ENCODE measurements at places on chromosomes 5 and 9.

- no peak for DNase-seq
Measured at GRCh38 chr9:109709866-109710265, 70.1 kb upstream of the PALM2AKAP2 start.

DNA sequence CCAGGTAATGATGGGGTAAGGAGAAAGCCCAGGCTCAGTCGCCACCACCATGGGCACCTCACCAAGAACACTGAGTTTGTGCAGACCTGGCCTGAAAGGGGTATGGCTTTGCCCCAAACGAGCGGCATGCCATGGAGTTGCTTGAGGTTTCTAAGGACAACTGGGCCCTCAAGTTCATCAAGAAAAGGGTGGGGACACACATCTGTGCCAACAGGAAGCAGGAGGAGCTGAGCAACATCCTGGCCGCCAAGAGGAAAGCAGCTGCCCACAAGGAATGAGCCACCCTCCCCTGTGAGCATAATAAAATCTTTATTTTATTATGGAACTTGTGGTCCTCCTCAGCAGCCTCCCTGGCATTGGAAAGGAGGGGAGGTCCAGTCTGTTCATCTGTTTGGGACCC is 23.8 kb downstream of the CD14 start:
- no peak for DNase-seq

- no peak for DNase-seq
Measured at GRCh38 chr5:14286574-14287421, 143.7 kb downstream of the TRIO start.

GRCh38 chr9:7976167-7976755 is 176.7 kb upstream of the DMAC1 start:
- peak; percentile 51 for DNase-seq

DNA sequence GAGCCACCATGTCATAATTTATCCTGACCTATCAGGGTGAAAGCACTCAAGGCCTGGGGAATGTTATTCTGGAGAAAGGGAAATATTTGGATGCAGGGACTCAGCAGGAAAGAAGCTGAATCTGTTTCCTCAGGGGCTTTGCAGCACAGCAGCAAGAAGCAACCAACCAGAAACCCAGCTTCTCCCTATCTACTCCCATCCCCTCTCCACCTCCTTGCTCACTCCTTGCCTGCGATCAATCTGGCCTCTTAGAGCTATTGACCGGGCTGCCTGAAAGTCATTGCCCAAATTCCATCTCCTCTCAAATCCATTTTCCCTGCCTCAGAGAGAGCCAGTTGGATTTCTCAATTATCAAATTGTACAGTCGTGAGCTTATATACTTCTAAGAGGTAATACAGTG is 542.0 kb upstream of the TRPC7 start:
- DNase-seq, result no peak

- DNase-seq, result no peak
Measured at GRCh38 chr5:171295801-171296200, 13.2 kb upstream of the TLX3 start.

- no peak for DNase-seq
Measured at GRCh38 chr9:104774132-104774531, 10.2 kb downstream of the NIPSNAP3B start.

DNA sequence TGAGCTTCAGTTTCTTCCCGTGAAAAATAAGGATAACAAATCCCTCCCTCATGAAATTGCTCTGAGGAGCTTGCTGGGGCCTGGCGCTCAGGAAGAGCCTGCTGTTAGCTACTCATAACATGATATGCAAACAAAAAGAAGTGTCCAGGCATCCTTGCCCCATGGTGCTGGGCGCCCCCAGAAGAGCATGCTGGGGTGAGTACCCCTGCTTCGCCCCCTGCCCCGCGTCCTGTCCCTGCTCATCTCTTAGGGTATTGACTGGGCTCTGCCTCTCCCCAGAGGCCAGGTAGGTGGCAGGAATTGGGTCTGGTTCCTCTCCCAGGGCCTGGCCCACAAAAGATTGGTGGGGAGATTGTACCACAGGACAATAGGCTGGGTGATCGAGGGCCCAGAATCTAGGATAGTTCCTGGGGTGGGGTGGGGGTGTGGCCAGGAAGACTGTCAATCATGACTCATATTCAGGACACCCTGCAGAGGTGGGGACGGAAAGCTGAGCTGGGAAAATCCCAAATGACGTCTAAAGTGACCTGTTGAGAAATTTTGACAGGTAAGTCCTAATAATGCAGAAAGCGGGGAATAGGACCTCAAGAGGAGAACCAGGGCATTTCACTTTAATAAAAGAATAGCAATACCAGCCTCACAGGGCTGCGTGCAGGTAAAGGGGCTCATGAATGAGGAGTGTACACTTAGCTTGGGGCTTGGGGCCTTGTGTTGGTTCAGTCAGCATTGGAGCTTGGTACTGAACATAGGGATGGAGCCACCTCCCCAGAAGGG is 8.9 kb downstream of the PITX1 start:
- no peak for DNase-seq

DNA sequence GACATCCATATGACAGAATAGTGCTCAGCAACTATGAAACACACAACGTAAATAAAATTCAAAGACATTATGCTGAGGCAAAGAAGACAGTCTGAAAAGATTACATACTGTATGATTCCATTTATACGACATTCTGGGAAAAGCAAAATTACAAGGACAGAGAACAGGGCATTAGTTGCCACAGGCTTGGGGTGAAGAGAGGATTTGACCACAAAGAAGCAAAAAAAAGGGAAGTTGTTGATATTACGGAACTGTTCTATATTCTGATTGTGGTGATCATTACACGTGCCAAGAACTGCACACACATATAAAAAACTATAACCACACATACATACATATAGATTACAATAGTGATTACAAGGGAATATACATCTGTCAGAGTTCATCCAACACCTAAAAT is 24.1 kb downstream of the CDK5RAP2 start:
- DNase-seq, result no peak

DNA sequence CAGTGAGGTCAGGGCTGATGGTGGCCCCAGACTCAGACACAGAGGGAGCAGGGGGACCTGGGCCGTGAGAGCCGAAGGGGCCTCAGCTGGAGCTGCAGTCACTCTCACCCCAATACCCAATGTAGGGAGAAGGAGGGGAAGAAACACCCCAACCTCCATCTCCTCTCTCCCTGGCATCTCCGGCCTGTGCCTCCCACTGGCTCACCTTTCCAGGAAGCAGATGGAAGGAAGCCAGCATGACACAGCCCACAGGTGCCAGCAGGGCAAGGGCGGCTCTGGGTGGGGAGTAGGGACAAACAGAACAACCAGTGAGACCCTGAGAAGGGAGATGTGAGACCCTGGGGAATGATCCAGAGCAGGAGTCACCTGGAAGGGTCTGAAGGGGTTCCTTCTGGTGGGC is 3.0 kb upstream of the CRB2 start:
- no peak for DNase-seq

DNA sequence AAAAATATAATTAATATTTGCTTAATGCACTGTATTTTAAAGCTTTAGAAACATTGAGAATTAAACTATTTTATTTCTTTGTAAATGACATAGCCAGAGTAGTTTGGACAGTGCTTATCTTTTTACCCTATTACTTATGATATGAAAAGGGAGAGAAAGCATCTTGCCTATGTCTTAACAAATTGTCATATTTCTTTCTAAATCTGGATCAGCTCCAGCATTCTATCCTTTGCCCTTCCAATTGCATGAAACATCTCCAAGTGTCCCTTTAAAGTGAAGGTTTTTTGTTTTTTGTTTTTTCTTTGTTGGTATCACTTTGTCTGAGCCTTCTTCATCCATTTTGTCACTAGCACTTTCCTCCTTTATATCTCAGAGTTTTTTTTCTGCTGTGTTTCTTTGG is 511.6 kb upstream of the FAM174A start:
- DNase-seq, result no peak

DNA sequence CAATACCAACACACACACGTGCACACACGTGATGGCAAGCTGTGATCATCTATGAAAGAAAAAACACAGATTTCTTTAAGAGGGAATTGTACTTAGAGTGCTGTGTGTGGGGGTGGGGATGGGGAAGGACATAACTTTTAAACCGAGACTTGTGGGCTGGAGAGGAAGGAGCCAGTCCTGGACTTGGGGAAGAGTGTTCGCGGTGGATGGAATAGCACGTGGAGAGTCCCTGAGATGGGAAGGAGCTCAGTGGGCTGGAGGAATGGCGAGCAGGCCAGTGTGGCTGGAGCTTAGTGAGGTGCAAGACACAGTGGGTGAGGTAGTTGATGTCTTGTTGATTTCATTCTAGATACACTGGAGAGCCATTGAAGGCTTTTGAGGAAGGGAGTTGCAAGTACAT is 78.5 kb downstream of the RGS3 start:
- DNase-seq, result no peak

GRCh38 chr5:133489632-133490031 is 122.7 kb downstream of the FSTL4 start:
- peak; percentile 4 for DNase-seq

GRCh38 chr5:66138637-66139317 is 5.3 kb upstream of the SREK1 start:
- no peak for DNase-seq

DNA sequence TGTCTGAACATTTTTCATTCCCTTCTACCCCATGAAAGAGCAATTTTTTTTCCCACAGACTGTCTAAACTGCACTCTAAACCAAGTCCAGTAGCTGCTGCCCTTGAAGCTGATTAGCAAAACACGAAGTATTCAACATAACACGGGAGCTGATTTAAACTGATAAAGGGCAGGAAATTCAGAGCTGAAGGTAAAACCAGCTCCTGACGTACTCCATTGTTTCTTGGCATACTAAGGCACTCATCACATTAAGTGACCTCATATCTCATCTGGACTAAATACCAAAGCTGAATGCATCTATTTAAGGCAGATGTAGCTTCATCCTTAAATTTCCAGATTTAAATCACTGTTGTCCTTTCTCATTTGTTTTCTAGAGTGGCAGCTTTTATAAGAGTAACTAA is 12.0 kb downstream of the GDF9 start:
- no peak for DNase-seq

GRCh38 chr9:18759827-18760226 is 273.2 kb downstream of the SAXO1 start:
- no peak for DNase-seq

DNA sequence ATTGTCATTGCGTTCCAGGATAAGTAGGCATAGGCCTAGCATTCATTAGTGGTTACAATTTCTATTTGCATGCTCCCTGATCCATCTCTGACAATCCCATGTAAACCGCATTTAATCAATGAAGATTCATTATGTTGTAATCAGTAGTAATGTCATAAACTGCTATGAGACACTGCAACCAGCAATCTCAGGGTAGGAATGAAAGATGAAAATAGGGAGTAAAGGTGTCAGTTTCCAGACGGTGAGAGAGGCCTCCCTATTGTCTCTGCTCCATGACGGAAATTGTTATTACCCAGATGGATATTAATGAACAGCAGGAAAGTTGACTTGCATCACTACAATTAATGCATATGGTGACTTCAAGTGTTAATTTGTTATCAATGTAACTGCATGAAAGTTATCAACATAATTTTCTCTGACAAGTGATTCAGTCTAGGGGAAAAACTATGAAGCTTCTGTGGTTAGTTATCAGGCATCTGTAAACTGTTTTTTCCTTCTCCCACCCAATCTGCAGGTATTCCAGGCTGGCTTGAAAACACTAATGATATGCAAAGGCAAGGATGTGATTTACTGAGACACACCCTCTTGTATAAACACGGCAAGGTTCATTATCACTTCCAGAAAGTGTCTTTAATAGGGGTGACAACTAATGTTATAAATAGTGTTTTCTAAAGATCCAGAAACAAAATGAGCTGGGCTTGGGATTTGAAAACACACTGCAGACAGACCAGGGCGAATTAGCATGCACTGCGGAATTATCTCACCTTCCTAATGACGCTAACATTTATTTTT is 73.5 kb downstream of the ZNF622 start:
- no peak for DNase-seq

DNA sequence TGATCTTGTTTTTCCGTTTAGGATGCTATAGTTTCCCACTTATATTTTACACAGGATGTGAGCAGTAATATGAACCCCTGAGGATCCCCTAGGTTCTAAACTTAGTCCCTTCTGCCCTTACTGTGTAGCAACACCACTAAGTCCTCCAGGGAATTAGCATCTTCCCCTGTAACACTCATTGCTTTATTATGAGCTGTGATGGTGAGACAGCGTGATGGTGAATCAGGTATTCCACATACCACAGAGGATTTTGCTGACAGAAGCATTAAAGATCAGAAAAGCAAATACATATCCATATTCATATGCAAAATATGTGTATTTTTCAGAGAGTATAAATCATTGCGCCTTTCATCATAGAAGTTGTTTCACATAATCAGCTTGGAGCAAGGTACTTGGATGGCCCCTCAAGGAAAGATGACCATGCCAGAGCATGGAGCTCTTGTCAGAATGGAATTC is 317.0 kb downstream of the ICE1 start:
- DNase-seq, result no peak

- no peak for DNase-seq
Measured at GRCh38 chr5:134533115-134533815, 7.8 kb downstream of the JADE2 start.

- DNase-seq, result no peak
Measured at GRCh38 chr9:77785341-77785740, 137.2 kb upstream of the GNA14 start.

- DNase-seq, result no peak
Measured at GRCh38 chr5:41334758-41335157, 121.4 kb upstream of the C6 start.

DNA sequence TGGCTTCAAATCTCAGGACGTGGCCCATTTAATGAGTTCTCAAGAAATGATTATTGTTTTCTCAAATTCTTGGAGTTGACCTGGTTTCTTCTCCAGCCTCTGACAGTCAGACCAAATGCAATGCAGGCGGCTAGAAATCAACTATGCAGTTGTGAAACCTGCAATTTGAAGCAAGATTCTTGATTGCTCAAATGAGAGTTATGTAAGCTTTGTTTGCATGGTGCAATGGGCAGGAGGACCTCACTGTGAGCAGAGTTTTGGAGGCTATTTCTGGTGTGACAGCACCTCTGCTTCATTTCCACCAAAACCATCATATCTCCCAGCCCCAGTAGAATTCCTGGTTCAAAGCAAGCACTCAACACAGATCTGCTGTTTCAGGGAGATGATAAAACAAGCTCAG is 500.0 kb upstream of the KLF4 start:
- no peak for DNase-seq
